ENCODE measurements at places on chromosomes 12 and 14.

- peak; percentile 54 for DNase-seq
Observed at GRCh38 chr12:42094277-42094676, 50.4 kb downstream of the GXYLT1 start.

- DNase-seq, result no peak
Observed at GRCh38 chr12:103877288-103877687, 36.3 kb upstream of the NT5DC3 start.

- DNase-seq, result no peak
Observed at GRCh38 chr12:66636771-66637170, 42.1 kb downstream of the GRIP1 start.

- no peak for DNase-seq
Observed at GRCh38 chr12:47822401-47822800, 2.7 kb upstream of the HDAC7 start.

- no peak for DNase-seq
Observed at GRCh38 chr12:6110006-6110405, 14.5 kb downstream of the VWF start.

GRCh38 chr14:102822311-102822863, 45.1 kb downstream of the TRAF3 start:
- DNase-seq, result no peak

DNA sequence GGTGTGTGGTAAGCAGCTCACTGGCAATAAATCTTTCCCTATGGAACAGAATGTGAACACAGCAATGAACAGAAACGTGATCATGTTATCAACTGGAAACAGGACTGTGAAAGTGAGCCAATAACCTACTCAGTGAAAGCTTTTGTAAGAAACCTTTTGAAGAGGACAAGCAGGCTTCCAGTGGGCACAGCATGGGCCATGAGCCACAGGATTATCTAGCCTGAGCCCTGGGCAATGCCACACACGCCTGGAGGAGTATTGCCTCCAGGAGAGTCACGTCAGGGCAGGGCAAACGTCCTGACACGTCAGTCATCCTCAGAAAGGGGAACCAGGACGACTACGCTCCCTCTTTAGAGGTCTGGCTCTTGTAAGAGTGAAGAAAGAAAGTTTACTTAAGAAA, 32.3 kb downstream of the NRDE2 start:
- DNase-seq, result no peak

DNA sequence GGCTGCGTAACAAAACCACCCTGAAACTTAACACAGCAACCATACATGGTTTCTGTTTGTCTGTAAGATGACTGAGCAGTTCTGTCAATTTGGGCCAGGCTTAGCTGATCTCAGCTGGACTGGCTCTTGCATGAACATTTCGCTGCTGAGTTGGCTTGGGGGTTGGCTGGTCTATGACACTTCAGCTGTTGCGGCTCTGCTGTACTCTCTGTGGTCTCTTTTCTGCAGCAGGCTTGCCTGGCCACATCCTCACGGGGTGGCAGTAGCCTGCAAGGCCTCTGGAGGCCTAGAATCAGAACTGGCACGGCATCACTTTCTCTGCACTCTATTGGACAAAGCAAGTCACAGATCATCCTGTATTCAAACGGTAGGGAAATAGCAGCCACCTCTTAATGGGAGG, 216.2 kb downstream of the BCL11B start:
- no peak for DNase-seq

- DNase-seq, result no peak
Observed at GRCh38 chr14:46820291-46820690, 168.7 kb upstream of the RPL10L start.

- DNase-seq, result no peak
Observed at GRCh38 chr14:21171128-21171527, 15.3 kb upstream of the OR5AU1 start.

- peak; percentile 51 for DNase-seq
Observed at GRCh38 chr14:64060648-64061096, 207.9 kb downstream of the SYNE2 start.

DNA sequence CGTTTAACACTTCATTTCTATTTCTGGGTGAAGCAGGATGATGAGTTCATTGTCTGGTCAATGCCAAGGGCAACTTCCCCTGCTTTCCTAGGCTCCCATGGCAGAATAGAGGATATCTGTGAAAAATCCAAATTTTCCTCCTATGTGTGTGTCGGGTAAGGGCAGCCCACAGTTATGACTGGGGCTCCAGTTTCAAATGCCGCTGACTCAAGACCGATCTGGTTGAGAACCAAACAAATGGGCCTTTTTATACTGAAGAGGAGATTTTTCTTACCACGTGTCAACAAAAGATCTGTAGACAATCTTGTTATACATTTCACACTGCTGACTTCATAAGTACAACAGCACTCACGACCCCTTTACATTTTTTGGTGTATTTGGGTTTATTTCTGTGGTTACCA, 120.8 kb downstream of the CHST11 start:
- DNase-seq, result peak; percentile 85

DNA sequence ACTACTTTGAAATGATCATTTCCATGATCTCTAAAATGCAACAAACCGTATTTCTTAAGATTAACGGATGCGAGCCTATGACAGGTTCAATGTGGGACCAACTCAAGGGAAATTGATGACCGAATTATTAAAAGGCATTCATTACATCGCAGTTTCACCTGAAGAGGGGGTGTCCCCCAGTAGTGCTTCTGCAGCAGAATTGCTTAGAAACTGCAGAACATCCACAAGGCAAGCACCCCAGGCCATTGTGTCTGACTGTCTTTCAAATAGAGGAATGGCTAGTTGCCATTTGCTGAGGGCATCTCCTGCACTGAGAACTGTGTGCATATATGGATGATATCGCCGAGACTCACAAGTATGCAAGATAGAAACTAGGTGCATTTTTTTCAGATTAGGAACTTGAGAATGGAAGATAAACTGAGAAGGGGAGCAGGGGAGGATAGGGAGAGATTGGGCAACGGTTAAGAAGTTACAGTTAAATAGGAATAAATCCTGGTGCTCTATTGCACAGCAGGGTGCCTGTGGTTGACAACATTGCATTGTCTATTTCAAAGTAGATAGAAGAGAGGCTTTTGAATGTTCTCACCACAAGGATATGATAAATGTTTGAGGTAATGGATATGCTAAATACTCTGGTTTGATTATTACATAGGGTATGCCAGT, 234.3 kb upstream of the PLEKHG7 start:
- peak; percentile 12 for DNase-seq
